A549 treated with AZD2906 at 1 μM for 4 hours (cell line): ENCODE measurements at places on chromosomes 12 and 14. TPM values are rescaled to one million over a fixed set of nuclear protein-coding genes. Genes with fewer than 3 reads are reported as not detected.

The AMDHD1 gene
- 2.0 to 2.7 TPM (median 2.3 TPM) in 5 replicates for total RNA-seq

The PRR4 gene
- 0.80 to 3.2 TPM (median 2.3 TPM) in 5 replicates for total RNA-seq

The ANP32D gene
- not detected in 5 replicates for total RNA-seq

The SBNO1 gene
- 16.5 to 25.4 TPM (median 21.1 TPM) in 5 replicates for total RNA-seq

The PLEKHG7 gene
- total RNA-seq = not detected in 5 replicates

The CISTR gene
- not detected in 5 replicates for total RNA-seq

The MYH7 gene
- 0.01 to 0.02 TPM (median 0.02 TPM) in 4 of 5 replicates, not detected in the other for total RNA-seq

The TAS2R19 gene
- 0.15 TPM in 1 of 5 replicates, not detected in the others for total RNA-seq

The LIN7A gene
- 0.19 to 0.35 TPM (median 0.22 TPM) in 5 replicates for total RNA-seq

The PTPRO gene
- total RNA-seq = 0.03 to 0.07 TPM (median 0.05 TPM) in 5 replicates

The RASSF3 gene
- total RNA-seq = 17.7 to 23.3 TPM (median 19.4 TPM) in 5 replicates

The MIPOL1 gene
- 1.6 to 2.9 TPM (median 2.2 TPM) in 5 replicates for total RNA-seq

The RIMBP2 gene
- total RNA-seq = 0.05 to 0.06 TPM in 2 of 5 replicates, not detected in the others

The CLBA1 gene
- 14.6 to 18.0 TPM (median 15.8 TPM) in 5 replicates for total RNA-seq

The SYNDIG1L gene
- 0.03 TPM in 1 of 5 replicates, not detected in the others for total RNA-seq

The ING4 gene
- total RNA-seq = 12.0 to 17.7 TPM (median 14.7 TPM) in 5 replicates

The P2RX2 gene
- not detected in 5 replicates for total RNA-seq

The IGFBP6 gene
- 143 to 250 TPM (median 245 TPM) in 5 replicates for total RNA-seq

The SOX5 gene
- total RNA-seq = not detected in 5 replicates

The MBD6 gene
- total RNA-seq = 19.1 to 28.6 TPM (median 26.3 TPM) in 5 replicates

The TSHR gene
- total RNA-seq = not detected in 5 replicates

The SLC38A2 gene
- total RNA-seq = 110 to 141 TPM (median 127 TPM) in 5 replicates

The KRT78 gene
- 0.04 to 0.13 TPM (median 0.07 TPM) in 5 replicates for total RNA-seq

The GALNT8 gene
- not detected in 5 replicates for total RNA-seq

The VASH1 gene
- total RNA-seq = 3.3 to 4.1 TPM (median 3.5 TPM) in 5 replicates

The TSPAN19 gene
- total RNA-seq = 0.02 to 0.06 TPM in 2 of 5 replicates, not detected in the others

The ENO2 gene
- total RNA-seq = 29.0 to 33.1 TPM (median 32.0 TPM) in 5 replicates

The SLC5A8 gene
- total RNA-seq = not detected in 5 replicates

The GYS2 gene
- 0.09 TPM in 1 of 5 replicates, not detected in the others for total RNA-seq

The ADCY4 gene
- not detected in 5 replicates for total RNA-seq

The TMEM233 gene
- total RNA-seq = 0.02 to 0.15 TPM (median 0.07 TPM) in 4 of 5 replicates, not detected in the other

The TRAF3 gene
- 15.8 to 19.2 TPM (median 18.1 TPM) in 5 replicates for total RNA-seq

The PSMA3 gene
- total RNA-seq = 174 to 243 TPM (median 183 TPM) in 5 replicates

The NKX2-1 gene
- 0.03 to 0.07 TPM (median 0.06 TPM) in 4 of 5 replicates, not detected in the other for total RNA-seq

The TAS2R10 gene
- total RNA-seq = 0.06 to 0.09 TPM in 2 of 5 replicates, not detected in the others

The CHST11 gene
- total RNA-seq = 15.3 to 18.0 TPM (median 17.0 TPM) in 5 replicates

The TAS2R20 gene
- 0.06 TPM in 1 of 5 replicates, not detected in the others for total RNA-seq

The PLA2G1B gene
- total RNA-seq = 0.20 TPM in 1 of 5 replicates, not detected in the others

The SYCP3 gene
- total RNA-seq = 0.10 to 0.13 TPM (median 0.13 TPM) in 3 of 5 replicates, not detected in the others

The MAP3K9 gene
- 5.2 to 6.1 TPM (median 5.6 TPM) in 5 replicates for total RNA-seq

The IL23A gene
- total RNA-seq = 0.31 to 0.52 TPM (median 0.38 TPM) in 5 replicates

The CFAP251 gene
- total RNA-seq = 1.1 to 2.2 TPM (median 1.5 TPM) in 5 replicates

The NTF3 gene
- total RNA-seq = 0.05 to 0.07 TPM (median 0.07 TPM) in 3 of 5 replicates, not detected in the others

The RASSF8 gene
- 6.9 to 11.3 TPM (median 9.1 TPM) in 5 replicates for total RNA-seq

The SERPINA1 gene
- total RNA-seq = 1.1 to 3.0 TPM (median 2.4 TPM) in 5 replicates

The NAV3 gene
- total RNA-seq = 6.6 to 9.6 TPM (median 7.5 TPM) in 5 replicates

The MYF5 gene
- total RNA-seq = not detected in 5 replicates

The SGPP1 gene
- 12.4 to 16.3 TPM (median 15.0 TPM) in 5 replicates for total RNA-seq

The MFAP5 gene
- total RNA-seq = 0.07 to 0.28 TPM (median 0.17 TPM) in 5 replicates

The CD163 gene
- 0.03 to 0.06 TPM (median 0.06 TPM) in 3 of 5 replicates, not detected in the others for total RNA-seq

The FAR2 gene
- 0.14 to 0.37 TPM (median 0.22 TPM) in 3 of 5 replicates, not detected in the others for total RNA-seq
